ENCODE measurements at places on chromosomes 11 and 22. TPM values are rescaled to one million over a fixed set of nuclear protein-coding genes. Genes with fewer than 3 reads are reported as not detected.

- H3K36me3 ChIP-seq, result no peaks in the 10 kb centered on the region
- DNase-seq, result no peak
- peaks cover 6% of the 10 kb centered on the region for H3K4me1 ChIP-seq
- no peak overlapping the region for H3K4me3 ChIP-seq
- H3K27me3 ChIP-seq, result no peaks in the 10 kb centered on the region
Measured at GRCh38 chr22:20786048-20786447, 12.1 kb downstream of the SERPIND1 start.

- H3K36me3 ChIP-seq, result peaks cover 18% of the 10 kb centered on the region
- H3K27ac ChIP-seq, result no peak within 1 kb of the TSS
- peaks cover 33% of the 10 kb centered on the region for H3K27me3 ChIP-seq
Measured at GRCh38 chr11:68684385-68685356, at the start of gene GAL. Gene GAL (plus strand): TSS chr11:68684544. CDS start chr11:68684924, 380 bp downstream.

GRCh38 chr11:130705670-130706421 lies 210.4 kb downstream of the SNX19 start:
- no peak for DNase-seq
- no peak overlapping the region for H3K27ac ChIP-seq
- no peaks in the 10 kb centered on the region for H3K27me3 ChIP-seq
- H3K4me3 ChIP-seq, result no peak overlapping the region
- H3K36me3 ChIP-seq, result no peaks in the 10 kb centered on the region
- no peaks in the 10 kb centered on the region for H3K4me1 ChIP-seq

DNA sequence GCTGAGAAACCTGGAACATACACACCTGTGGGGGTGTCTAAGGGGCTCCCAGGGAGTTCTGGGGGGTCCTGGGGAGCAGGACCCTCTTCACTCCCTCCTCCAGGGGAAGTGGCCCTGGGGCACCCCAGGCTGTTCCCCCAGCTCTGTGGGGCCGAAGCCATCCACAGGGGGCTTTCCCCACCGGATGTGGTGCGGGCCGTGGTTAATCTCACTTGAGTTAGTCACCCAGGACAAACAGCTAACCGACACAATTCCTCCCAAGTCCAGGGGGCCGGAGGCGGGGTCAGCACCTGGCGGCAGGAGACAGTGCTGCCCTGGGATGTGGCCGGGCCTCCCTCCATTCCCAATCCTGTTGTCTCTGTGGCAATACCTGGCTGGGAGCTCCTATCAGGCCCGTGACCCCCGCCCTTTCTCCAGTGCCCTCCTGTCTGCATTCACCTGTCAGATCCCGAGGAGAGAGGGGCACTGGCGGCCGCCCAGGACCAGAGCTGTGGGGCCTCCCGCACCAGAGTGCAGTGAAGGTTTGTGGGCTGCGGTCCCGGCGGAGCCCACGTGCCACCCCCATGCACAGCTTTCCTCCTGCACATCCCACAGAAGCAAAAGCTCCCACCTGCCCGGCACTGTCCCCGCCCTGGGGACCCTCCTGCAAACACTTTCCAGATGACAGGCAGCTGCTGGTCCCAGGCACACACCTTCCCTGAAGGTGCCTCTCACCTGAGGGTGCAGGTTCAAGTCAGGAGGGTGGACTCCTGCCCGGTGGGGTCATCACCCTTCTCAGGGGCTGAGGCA lies 5.2 kb upstream of the MUC5AC start:
- no peak overlapping the region for H3K4me3 ChIP-seq
- no peaks in the 10 kb centered on the region for H3K36me3 ChIP-seq
- no peaks in the 10 kb centered on the region for H3K4me1 ChIP-seq
- no peak for DNase-seq
- no peak overlapping the region for H3K27ac ChIP-seq
- H3K27me3 ChIP-seq, result no peaks in the 10 kb centered on the region

GRCh38 chr11:129785383-129786111 lies 30.1 kb upstream of the TMEM45B start:
- no peaks in the 10 kb centered on the region for H3K36me3 ChIP-seq
- peak; percentile 39 for DNase-seq
- H3K4me3 ChIP-seq, result no peak overlapping the region
- no peaks in the 10 kb centered on the region for H3K4me1 ChIP-seq
- no peaks in the 10 kb centered on the region for H3K27me3 ChIP-seq

The BARX2 gene
- total RNA-seq, result not detected

The KDELR3 gene
- total RNA-seq, result 5.6 TPM
